ENCODE measurements at places on chromosomes 4 and X.

DNA sequence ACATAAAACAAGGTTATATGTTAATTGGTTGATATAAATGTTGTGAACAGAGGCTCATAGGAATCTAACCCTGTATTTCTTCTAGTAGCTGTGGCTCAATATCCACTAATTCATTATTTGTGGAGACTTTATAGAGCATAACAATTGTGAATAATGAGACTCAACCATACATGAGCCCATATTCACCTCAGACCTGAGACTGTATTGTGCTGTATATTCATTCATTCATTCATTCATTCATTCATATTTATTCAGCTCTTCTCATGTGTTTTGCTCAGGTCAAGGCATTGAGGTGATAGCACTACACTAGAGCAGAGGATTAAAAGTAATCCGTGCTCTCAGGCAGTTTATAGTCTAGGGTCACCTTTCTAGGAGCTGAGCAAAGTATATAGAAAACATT is 24.5 kb upstream of the ANXA3 start:
- DNase-seq: no peak

DNA sequence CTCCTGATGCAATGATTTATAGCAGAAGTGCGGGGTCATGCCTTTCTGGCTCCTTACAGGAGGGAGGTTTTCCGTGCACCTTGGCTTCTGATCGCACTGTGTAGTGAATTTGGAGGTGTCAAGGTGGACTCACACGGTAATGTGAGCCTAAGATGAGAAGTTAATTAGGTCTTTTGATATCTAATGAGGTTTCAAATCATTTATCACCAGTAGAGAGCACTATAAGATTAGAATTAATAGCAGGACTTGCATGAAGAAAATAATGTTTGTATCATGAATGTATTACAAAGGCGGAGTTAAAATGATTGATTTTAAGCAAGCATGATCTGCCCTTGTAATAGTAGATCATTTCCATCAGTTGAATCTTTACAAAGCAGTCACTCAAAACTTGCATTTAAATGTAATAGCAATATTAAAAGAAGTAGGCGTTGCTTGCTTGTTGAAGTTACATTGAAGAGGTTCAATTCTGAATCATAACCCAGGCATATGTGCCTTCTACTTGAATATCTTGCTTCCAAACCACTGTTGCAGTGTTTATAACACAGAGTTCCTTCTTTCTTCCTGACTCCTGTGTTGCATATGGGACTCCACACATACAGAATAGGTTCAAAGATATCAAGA is 152.1 kb downstream of the FMR1NB start:
- no peak for DNase-seq

GRCh38 chr4:55650483-55650882 is 14.4 kb upstream of the NMU start:
- no peak for DNase-seq

- DNase-seq: no peak
Observed at GRCh38 chr4:1728061-1728980, 7.0 kb downstream of the TACC3 start.

DNA sequence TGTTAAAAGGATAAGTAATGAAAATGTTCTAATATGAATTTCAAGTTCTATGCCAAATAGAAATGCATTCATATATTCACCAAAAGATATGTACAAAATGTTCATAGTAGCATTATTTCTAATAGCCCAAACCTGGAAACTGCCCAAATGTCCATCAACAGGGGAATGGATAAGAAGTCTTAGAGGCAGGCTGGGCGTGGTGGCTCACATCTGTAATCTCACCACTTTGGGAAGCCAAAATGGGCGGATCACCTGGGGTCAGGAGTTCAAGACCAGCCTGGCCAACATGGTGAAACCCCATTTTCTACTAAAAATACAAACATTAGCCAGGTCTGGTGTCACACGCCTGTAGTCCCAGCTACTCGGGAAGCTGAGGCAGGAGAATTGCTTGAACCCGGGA is 2.3 kb upstream of the HPRT1 start:
- no peak for DNase-seq

GRCh38 chrX:115013705-115014104 is 3.7 kb downstream of the IL13RA2 start:
- no peak for DNase-seq

GRCh38 chr4:147103403-147103946 is 157.8 kb upstream of the TTC29 start:
- peak; percentile 87 for DNase-seq

DNA sequence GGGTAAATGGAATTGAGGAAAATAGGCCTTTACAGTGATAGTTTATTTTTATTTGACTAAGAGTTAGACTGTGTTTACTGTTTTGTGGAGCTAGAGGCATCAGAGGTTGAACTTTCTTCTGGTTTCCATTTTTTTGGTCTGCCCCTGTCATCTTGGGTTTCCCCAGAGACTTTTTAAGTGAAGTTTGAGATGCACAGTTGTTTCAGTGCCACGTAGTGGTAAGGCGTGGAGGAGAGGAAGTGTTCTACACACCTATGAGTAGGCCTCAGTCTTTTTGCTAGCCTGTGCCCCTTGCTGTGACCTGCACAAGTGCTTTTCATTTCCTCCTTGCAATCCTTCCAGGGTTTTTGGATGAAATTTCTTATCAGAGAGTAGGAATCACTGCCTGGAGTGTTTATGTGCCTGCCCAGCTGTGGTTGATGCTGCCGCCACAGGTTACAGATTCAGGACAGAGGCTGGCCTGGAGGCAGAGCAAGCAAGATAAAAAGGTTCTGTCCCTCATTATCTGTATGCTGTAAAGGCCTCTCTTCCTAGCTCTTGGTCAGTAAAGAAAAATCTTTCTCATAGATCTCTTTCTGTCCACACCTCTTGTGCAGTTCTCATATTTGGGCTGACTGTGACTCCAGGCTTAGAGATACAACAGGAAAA is 12.5 kb upstream of the HSFX4 start:
- no peak for DNase-seq

- DNase-seq: no peak
Observed at GRCh38 chrX:118383120-118383519, 37.2 kb downstream of the WDR44 start.

DNA sequence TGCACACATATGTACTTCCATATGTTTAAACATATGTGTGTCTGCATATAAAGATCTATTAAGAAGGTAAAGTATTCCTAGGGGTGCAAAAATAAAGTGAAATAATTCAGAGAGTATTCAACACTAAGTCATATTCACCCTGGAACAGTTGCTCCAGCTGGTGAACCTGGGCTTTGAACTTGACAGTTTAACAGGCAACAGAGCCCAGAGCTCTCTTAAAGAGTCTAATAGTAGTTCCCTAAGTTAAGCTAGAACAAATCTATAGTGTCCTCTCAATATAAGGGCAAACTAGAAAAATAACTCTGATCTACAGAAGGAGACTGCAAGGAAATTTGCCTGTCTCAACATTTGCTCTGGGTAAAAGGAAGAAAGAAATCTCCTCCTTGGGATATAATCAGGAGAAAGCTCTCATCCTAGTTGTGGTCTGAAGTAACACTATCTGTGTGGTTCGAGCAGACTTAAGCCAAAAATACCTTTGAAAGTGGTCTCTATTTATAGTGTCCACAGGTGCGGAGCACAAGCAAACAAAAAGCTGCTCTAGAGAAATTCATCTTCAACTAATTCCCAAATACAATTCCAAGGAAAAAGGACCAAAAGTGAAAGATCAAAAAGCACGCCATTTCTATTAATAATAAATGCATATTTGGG is 29.9 kb downstream of the VEGFC start:
- no peak for DNase-seq

GRCh38 chrX:70470850-70471289 is 26.2 kb downstream of the DLG3 start:
- DNase-seq: no peak

DNA sequence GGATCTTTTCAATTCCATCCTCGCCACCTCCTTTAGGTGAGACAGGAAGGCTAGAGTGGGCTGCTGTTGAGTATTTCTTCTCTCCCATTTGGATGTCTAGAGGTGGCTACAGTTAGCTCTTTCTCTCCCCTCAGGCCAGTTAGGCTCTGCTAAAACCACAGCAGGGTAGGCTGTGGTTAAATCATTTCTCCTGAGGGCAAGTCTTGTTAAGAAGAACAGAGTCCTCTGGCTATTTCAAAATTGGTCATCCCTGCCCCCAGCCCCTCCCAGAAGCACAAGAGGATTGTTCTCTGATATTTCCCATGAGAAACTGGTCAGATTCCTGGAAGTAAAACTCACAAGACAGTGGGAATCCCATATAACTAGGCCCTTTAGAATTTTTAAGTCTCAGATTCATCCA is 1359.5 kb downstream of the TECRL start:
- no peak for DNase-seq
